ENCODE measurements at places on chromosomes 12 and 14.

- peak; percentile 82 for ATAC-seq
These were observed 5.0 kb downstream of the HNRNPC start for GRCh38 chr14:21264025-21264801.

GRCh38 chr12:56885316-56885715 lies 48.9 kb downstream of the SDR9C7 start:
- no peak for ATAC-seq

- ATAC-seq: no peak
These were observed 113.6 kb upstream of the NPAS3 start for GRCh38 chr14:32825058-32825457.

GRCh38 chr12:20450591-20451180 lies 82.3 kb downstream of the PDE3A start:
- no peak for ATAC-seq

DNA sequence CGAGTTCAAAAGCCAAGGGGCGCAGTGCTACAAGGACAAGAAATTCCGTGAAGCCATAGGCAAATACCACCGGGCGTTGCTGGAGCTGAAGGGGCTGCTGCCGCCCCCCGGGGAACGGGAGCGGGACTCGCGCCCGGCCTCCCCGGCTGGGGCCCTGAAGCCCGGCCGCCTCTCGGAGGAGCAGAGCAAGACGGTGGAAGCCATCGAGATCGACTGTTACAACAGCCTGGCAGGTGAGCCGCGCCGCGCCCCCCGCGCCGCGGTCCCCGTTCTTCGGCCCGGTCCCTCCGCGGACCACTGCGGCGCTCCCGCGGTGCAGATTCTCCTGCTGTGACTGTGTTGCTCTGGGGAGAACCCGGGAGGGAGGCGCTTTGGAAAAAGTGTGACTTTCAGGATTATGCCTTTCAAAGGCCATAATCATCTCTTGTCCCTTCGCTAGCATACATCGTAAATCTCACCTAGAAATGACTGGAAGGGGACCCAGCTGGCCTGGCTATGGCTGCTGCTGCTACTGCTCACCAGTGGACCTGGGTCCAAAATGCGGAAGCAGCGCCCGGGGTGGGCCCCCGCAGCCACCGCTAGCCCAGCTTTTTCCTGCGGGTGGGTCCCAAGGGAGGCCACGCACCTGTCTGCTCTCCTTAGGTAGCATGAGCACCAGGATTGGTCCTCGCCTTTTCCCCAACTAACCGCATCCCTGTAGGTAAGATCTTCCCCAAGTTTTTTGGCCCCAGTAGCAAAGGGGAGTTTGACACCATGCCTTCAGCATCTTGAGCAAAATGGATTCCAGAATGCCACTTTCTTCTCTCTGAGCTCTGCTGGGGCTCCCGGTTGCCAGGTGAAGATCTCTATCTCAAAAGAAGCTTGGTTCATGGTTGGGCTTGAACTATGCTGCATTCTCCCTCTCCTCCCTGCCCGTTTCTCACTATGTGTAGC lies 853 bp downstream of the TTC9 start:
- ATAC-seq: peak; percentile 31

DNA sequence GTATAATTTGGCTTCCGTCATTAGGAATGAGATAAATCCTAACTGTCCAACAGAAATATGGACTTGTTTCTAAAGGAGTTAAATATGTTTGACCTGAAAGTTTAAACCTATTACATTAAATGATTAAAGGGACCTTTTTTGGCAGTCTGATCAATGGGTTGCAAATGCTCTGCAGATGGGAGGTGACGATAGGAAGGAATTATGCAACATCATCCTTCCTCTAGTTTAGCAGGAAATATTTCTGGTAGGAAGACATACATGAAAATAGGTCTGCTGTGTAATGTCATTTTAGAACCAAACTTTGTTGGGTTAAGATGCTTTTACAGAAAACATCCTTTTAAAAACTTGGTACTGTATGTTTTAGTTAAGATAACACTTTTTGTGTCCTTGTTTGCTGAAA lies 2.6 kb downstream of the LRRC10 start:
- no peak for ATAC-seq

DNA sequence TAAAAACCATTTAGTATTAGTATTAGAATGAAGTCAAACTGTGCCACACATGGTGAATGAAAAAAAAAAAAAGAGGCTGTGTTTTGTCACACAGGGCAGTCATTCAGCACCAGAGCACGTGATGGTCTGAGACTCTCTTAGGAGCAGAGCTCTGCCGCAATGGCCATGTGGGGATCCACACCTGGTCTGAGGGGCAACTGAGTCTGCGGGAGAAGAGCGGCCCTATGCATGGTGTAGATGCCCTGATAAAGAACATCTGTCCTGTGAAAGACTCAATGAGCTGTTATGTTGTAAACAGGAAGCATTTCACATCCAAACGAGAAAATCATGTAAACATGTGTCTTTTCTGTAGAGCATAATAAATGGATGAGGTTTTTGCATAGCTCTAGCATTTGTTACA lies 12.2 kb upstream of the BDKRB1 start:
- ATAC-seq: no peak

DNA sequence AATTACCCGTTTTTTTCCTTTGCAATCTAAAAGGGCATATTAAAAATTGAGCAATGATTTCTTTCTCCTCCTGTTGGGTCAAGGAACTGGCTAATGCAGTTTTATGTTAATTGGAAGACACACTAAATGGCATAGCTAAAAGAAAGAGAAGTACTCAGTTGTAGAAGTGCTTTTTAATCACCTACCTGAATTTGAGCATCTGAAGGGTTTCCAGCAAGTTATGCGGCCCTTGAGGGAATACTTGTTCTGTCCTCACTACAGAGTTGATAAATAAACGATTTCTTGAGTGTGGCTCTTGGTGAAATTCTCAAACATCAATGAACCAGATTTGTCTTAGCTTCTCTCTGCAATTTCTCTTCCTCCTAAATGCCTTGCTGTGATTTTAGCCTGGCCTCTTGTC lies 184.1 kb upstream of the RPH3A start:
- ATAC-seq: no peak

- no peak for ATAC-seq
These were observed 141.3 kb downstream of the CACNA1C start for GRCh38 chr12:2194060-2194459.

DNA sequence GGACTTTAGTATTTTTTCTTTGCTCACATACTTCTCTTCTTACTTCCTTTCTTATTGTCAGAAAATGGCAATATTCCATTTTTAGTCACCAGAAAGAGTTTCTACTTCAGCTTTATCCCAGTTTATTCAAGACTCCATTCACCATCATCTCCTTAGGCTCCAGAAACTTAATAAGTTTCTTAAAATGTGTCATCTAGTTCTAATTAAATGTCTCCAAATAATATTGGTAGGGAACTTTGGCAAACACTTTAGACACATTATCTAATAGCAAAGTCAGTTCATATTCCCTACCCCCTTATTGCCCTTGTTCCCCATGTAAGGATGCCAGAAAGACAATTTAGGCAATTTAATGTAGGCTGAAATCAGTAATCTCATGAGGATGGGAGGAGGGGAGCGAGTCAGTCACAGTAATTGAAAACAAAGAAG lies 15.1 kb downstream of the EPYC start:
- ATAC-seq: no peak

GRCh38 chr12:94618995-94619695 lies 31.2 kb downstream of the TMCC3 start:
- ATAC-seq: peak; percentile 78

DNA sequence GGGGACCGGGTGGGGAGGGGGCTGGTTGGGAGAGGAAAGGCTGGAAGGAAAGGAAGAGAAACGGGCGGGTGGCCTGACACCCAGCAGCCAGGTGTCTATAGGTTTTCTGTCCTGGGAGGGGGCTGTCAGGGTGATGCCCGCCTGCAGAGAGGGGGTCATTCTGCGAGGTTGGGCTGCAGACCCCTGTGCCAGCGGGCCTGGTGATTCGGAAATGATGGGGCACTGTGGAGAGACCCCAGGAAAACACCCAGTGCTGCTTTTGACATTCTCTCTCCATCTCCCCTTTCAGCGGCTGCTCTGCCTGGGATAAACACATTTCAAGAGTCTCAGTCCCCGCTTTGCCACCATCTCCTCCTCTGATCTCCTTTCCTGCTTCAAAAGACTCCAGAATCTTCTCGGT lies 168.5 kb upstream of the RTL1 start:
- no peak for ATAC-seq

GRCh38 chr12:124792961-124793441 lies 70.7 kb downstream of the SCARB1 start:
- no peak for ATAC-seq

- no peak for ATAC-seq
These were observed 301.8 kb upstream of the TMPO start for GRCh38 chr12:98213556-98213955.

DNA sequence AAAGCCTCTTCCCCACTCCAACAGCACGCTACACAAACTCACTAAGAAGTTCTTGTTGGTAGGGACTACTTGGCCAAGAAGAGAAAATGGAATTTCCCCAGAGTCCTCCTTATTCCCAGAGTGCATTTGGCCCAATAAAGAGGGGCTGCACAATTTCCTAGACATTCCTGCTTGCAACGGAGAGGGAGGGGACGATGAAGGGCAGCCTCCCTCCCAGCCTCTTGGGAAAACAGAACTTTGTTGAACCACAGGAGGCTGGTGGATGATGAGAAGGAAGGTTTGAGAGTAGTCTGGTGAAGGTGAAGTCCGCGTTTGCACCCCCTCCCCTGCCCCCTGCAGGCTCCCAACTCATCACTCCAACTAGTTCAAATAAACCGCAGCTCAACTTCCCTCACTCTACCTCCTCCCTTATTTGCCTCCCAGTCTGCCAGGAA lies 19.1 kb upstream of the TBX3 start:
- no peak for ATAC-seq

DNA sequence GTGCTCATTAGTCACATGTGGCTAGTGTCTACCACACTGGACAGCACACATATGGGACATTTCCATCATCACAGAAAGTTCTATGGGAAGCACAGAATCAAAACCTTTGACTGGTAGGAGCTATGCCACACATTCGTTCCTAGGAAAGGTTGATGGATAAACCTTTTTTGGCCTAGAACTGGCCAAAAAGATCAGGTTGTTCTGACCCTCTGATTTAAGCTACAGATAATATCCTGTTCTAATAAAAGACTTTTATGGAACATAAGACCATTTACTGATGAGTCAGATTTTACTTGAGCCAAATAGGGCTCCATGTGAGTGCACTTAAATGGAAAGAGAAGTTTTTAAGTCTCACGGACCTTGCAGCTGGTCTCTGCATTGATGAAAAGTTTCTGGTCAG lies 143.2 kb downstream of the SLC15A4 start:
- no peak for ATAC-seq

DNA sequence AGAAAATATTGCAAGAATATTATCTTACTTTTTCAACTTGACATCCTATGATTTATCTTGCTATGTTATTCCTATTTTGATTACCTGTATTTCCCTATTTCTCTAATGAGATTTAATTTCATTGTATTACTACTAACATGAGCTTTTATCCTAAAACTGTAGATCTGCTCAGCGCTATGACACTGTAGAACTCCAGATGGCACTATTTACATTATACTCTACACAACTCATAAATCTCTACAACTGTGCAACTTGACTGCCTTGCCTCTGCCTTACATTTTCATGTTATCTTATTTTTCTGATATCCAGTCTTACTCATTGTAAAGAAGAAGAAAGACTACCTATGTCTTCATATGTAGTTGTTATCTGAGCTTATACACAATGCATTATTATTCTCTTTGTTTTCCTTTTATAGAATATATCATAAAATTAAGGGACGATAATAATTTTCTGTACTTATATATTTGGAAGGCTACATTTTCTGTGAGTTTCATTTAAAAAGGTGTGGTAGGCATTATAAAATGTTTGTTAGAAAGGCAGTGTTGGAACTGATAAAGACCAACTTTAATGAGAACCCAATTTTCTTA lies 24.1 kb downstream of the NUP37 start:
- ATAC-seq: no peak

- ATAC-seq: no peak
These were observed 874 bp upstream of the YARS2 start for GRCh38 chr12:32756476-32757066.

Data from activated T-helper 17 cell treated with anti-CD3 and anti-CD28 coated beads, Interleukin-2, amount 50 U/mL, for 72 hours (primary cell).